CD8-positive, alpha-beta memory T cell (primary cell): ENCODE measurements at places on chromosomes 3 and 15. TPM values are rescaled to one million over a fixed set of nuclear protein-coding genes. Genes with fewer than 3 reads are reported as not detected.

DNA sequence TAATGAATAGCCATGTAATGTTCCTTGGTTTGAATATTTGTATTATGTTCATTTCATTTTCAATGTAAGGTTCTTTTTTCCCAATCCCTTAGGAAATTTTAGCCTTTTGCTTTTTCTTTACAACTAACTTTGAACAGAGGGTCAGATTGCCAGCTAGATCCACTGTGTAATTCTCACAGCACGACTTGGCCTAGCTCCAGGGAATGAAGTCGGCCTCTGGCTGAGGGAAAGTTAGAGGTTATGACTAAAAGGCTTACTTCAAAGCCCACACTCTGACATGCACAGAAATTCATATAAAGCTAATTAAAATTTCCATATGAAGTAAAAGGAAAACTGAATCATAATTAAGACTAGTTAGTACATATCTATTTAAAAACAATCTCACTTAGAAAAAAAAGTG, 38.7 kb downstream of the ROBO1 start:
- no peak for DNase-seq

UROC1 gene
- not detected for total RNA-seq

- peak; percentile 12 for DNase-seq
Measured at GRCh38 chr3:67678665-67679064, 24.3 kb upstream of the SUCLG2 start.

- no peak for DNase-seq
Measured at GRCh38 chr3:80051602-80051962, 283.8 kb upstream of the ROBO1 start.

RPSA gene
- 2,518 TPM for total RNA-seq

GRCh38 chr15:90362936-90363212, 10.8 kb downstream of the ZNF774 start:
- DNase-seq, result no peak

- DNase-seq, result no peak
Measured at GRCh38 chr3:124780356-124780755, 50.1 kb downstream of the UMPS start.

C2CD4A gene
- total RNA-seq, result 0.13 TPM

DNA sequence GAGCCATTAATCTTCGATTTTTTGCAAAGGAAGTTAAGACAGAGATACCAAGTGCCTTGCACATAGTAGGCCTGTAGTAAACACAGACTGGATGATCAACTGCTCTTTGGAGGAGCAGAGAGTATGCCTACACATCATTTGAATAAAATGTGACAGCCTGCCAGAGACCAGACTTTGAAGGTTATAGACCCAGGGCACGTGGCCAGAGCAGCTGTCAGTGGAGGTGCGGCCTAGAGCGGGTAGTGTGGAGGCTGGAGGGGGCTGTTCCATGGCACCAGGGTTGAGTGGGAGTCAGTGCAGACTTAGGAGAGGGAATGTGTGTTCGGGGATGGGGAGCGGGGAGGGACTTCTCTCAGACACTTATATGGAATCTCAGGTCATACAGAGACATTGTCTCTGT, 80.8 kb downstream of the SMAD3 start:
- no peak for DNase-seq

DNA sequence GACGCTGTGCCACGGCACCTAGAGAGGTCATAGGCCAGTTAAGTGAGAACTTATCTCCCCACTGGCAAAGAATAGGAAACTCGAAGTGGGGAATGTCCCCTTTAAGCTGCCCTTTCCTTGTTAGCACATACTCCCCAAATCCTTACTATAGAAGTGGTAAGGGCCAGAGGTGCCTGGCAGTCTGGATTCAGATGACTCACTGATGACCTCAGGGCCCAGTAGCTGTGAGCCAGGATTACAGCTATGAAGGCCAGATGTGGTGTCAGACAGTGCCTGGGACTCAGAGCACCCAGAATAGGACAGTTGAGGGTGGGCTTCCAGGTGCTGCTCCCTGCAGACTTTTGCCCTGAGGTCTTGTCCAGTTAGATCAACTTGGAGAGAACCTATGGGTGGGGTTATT, 37.7 kb downstream of the PDIA5 start:
- DNase-seq, result no peak

- no peak for DNase-seq
Measured at GRCh38 chr15:71649894-71650293, 160.5 kb upstream of the NR2E3 start.

- no peak for DNase-seq
Measured at GRCh38 chr15:31824024-31824423, 206.3 kb upstream of the CHRNA7 start.

LMCD1 gene
- total RNA-seq, result 2.0 TPM

DNA sequence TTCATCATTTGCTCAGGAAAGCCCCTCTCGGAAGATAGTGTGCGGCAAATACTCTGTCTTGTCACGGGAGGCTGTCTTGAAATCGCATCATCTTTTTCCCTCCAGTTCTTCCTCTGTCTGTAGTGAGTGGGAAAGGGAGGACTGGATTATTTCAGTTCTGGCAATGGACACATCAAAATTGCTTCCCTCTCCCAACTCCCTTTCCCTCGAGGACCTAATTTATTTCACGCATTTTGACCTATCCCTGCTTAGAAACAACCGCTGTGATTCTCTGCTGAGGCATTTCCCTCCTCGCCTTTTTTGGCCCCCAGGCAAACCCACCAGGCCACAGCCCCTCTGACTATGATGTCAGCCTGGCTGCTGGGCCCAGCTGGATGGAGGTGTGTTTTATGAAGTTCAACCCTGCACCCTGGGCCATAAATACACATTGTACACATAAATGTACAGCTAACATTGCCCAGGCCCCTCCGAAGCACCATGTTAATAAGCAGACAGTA, 138.7 kb upstream of the LRTM1 start:
- DNase-seq, result no peak

VWA5B2 gene
- total RNA-seq, result not detected

DNA sequence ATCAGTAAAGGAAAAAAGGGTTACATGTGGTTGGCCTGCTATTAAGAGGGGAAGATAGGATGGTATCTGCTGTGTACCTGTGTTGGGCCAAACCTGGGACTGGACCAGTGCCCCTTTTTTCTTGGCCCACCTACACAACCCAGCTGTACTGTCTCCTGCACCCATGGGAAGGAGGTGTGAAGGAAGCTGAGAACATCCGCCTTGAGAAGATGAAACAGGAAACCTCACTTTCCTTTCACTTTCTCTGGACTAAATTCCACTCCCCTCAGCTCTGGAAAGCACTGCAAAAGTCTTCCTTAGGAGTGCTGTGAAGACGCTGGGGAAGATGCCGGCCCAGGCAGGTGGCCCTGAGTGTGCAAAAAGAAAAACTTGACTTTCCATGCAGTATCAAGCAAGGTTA, 37.6 kb downstream of the LRRN1 start:
- DNase-seq, result no peak

CHRFAM7A gene
- not detected for total RNA-seq

- peak; percentile 29 for DNase-seq
Measured at GRCh38 chr3:123405936-123406510, 42.9 kb downstream of the ADCY5 start.

- no peak for DNase-seq
Measured at GRCh38 chr15:45715528-45715927, 80.7 kb downstream of the SQOR start.

- DNase-seq, result no peak
Measured at GRCh38 chr3:87674397-87675161, 384.2 kb downstream of the CGGBP1 start.

- DNase-seq, result no peak
Measured at GRCh38 chr15:37394402-37395099, 294.2 kb upstream of the MEIS2 start.

DNA sequence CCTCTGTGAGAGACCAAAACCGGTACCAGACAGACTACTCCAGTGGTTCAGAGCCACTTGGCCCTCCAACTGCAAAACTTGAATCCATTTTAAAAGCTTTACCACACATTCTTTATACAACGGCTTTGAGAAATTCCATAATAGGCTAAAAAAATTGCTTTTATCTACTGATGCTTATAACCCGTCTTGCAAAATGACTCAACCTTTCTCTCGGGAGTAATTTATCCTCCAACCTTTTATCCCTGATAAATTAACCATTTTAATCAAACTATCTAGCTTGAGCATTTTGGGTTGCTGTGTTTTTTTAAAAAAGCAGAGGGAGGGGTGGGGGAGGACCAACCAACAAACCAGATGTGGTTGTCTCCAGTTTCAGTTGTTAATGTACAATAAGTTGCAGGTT, 275.7 kb upstream of the LRTM1 start:
- no peak for DNase-seq

- no peak for DNase-seq
Measured at GRCh38 chr15:99135194-99135593, 30.3 kb downstream of the SYNM start.

- DNase-seq, result no peak
Measured at GRCh38 chr15:36737430-36737891, 158.0 kb downstream of the CDIN1 start.

- DNase-seq, result no peak
Measured at GRCh38 chr15:70855764-70856163, 1.8 kb upstream of the LARP6 start.

GRCh38 chr3:99315896-99316295, 322.5 kb upstream of the COL8A1 start:
- DNase-seq, result no peak

GRCh38 chr3:3771094-3771493, 28.1 kb upstream of the LRRN1 start:
- DNase-seq, result no peak

XIRP1 gene
- total RNA-seq, result 5.3 TPM

DNA sequence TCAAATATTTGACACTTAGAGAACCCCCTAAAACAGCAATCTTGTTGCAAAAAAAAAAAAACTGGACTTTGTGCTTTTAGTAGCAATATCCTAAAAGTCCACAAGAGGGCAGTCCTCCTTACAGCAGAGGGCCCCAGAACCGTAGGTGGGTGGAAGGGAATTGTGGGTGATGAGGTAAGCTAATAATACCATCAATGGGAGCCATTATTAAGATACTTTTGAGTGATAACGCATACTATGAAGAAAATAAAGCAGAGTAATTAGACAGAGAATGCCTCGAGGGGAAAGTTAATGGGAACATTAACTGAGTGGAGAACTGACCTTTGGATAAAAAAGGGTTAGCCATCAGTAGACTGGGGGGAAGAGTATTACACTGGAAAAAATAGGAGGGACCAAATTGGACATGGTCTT, 229.9 kb downstream of the THRB start:
- no peak for DNase-seq

RHOA gene
- total RNA-seq, result 506 TPM

DNA sequence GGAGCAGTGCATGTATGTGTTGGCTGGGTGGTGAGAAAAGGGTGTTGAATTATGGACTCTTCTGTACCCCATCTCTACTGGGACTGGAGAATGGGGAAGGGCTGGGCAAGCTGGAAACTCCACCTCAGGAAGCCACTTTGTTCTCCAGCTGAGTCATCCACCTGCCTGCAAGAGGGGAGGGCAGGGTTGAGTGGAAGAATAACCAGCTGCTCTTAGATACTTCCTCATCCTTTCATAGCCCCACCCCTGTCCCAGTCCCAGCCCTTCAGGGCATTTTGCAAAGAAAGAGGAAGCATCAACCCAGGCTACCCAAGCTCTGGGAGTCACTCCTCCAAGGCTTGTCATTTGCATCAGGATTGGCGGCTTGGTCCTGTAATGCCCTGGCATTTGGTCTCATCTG, 33.1 kb downstream of the RAB11A start:
- DNase-seq, result no peak

DNA sequence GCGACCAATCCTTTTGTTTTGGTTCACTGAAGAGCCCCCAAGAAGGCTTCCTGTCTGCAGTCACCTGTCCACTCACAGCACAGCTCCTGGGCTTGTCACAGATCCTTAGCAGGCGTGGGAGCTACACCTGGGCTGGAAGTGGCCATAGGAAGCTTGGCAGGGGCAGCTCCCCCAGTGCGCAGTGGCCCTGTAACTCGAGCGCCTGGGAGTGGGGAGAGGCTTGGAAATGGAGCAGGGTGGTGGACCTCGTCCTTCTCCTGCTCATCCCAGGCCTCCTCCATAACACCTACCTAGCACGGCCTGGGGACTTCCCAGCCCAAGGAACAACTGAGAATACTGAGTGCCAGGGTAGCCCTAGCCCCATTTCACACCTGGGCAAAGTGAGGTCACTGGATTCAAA, 19.3 kb upstream of the TGM5 start:
- no peak for DNase-seq

GRCh38 chr3:15539066-15539465, 17.6 kb upstream of the COLQ start:
- DNase-seq, result no peak

GRCh38 chr3:113232342-113232741, 21.0 kb downstream of the BOC start:
- DNase-seq, result no peak

DNA sequence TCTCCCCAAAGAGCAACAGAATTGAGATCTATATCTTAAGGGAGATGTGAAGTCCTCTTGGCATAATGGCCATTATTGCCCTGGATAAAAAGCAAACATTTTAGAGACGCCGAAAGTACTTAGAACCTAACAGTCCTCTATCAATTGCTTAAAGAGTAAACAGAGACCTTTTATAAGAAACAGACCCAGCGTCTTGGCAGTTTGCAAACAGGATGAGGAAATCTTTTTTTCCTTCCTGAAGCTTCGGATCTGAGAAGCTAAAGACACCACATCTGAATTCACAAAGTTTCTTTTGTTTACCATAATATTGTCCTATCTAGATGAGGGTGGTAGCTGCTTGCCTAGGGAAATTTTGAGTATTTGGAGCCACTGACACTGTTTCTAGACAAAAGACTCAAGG, 59.9 kb upstream of the LIMD1 start:
- DNase-seq, result no peak

DNA sequence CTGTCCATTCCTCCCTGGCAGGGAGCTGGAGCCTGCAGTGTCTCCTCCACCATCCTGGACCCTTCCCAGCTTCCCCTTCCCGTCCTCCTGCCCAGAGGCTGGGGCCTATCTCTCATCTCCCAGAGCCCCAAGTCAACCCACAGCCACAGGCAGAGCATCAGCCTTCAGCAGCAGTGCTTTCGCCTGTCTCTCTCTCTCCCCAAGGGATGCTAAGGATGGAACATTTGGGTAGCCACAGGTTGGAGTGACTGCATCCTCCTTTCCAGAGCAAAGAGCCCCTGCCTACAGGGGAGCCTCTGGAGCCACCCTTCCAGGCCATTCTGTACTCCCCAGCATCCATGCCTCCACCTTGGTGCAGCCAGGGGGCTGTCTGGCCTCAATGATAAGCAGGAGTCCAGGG, 4.2 kb downstream of the PLCB2 start:
- no peak for DNase-seq
